ENCODE measurements at places on chromosomes 1 and 21.

- no peak for ATAC-seq
Measured at GRCh38 chr1:183778568-183779433, 26.1 kb upstream of the RGL1 start.

- ATAC-seq: no peak
Measured at GRCh38 chr1:244988521-244988920, 124.2 kb upstream of the HNRNPU start.

DNA sequence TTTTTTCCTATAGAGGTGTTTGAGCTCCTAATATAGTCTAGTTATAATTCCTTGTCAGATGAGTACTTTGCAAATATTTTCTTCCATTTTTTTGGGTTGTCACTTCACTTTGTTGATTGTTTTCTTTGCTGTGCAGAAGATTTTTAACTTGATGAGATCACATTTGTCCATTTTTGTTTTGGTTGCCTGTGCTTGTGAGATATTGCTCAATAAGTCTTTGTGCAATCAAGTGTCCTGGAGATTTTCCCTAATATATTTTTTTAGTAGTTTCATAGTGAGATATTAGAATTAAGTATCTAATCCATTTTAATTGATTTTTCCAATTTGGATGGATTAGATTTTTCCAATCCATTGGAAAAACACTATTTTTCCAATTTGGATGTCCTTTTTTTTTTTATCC is 1395.5 kb downstream of the PLA2G4A start:
- ATAC-seq: no peak

GRCh38 chr1:32754317-32755097 is 51.9 kb upstream of the SYNC start:
- ATAC-seq: peak; percentile 78

- ATAC-seq: no peak
Measured at GRCh38 chr1:226405411-226405988, 2.4 kb downstream of the PARP1 start.

DNA sequence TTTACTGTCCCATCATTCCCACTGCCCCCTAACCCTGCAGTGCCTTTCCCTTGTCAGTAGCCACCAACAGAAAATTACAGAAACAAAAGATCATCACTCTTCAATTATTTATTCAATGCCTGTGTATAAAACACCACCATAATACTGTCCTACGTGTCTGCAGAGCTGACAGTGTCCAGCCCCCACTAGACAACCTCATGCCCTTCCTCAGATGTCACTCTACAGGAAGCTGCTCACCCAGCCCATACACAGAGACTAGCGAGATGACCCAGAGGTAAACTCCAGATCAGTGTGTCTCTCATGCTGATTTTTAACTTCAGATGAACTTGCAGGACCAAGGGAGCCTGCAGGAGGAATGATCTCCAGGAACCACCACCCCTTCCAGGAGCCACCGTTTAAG is 51.3 kb upstream of the GJA5 start:
- no peak for ATAC-seq

DNA sequence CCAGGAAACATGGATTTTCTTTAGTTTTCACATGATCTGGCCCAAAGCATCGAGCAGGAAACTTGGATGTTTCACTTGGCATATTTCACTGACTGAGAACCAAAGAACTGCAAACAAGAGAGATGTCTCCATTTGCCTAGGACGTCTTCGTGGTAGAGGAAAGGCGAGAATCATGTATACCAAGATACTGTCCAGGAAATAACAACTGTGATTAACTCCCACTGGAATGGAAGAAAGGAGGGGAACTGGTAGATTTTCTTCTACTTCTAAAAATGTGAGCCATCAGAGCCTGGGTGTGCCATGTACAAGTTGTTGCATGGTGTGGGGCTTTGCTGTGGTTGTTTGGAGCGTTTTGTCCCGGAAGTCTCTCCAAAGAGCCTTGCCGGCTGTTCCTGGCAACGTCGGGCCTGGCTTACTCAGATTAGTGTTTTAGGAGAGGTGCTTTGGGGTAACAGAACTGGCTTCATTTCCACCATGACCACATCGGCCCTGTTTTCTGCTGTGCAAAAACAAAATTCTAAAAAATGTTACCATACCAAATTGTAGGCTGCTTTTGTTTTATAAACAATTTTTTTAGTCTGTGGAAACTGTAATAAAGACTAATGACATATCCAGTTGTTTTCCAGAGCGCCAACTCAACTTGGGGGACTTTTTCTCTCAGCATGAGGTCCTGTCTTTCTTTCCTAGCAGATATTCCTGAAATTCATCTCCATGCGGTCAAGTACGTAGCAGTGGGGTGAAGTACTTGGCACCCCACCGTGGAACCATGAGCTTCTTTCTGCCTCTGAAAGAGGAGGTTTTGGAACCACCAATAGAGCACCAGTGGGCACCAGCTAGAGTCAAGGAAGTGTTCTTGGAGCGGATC is 118.3 kb downstream of the TM2D1 start:
- no peak for ATAC-seq

- ATAC-seq: no peak
Measured at GRCh38 chr1:167665469-167665868, 35.4 kb downstream of the RCSD1 start.

- no peak for ATAC-seq
Measured at GRCh38 chr1:99754697-99755096, 11.7 kb downstream of the FRRS1 start.

DNA sequence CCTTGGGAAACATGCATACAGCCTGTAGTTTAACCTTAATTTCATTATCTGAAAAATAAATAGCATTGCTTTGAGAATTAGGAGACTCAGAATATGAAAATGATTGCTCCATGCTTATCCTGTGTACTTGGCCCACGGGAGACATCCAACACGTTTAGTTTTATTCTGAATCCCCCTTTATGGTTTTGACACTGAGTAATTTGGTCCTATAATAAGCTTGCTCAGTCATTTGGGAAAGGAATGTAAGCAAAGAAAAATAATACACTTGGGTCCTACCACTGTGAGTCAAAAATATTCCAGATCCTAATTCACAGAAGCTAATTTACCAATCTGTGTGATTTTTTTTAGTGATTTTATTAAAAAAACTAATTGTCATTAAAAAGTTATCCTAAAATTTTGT is 557.3 kb downstream of the USP25 start:
- no peak for ATAC-seq

GRCh38 chr1:998995-999724 is 737 bp downstream of the HES4 start:
- ATAC-seq: peak; percentile 32

- ATAC-seq: no peak
Measured at GRCh38 chr1:188128761-188129160, 1300.0 kb downstream of the PLA2G4A start.

GRCh38 chr1:19605967-19606366 is 38.1 kb upstream of the NBL1 start:
- ATAC-seq: peak; percentile 69

- ATAC-seq: no peak
Measured at GRCh38 chr1:221947731-221948130, 205.8 kb upstream of the DUSP10 start.

GRCh38 chr1:88985032-88985431 is 7.4 kb downstream of the KYAT3 start:
- peak; percentile 50 for ATAC-seq

- ATAC-seq: no peak
Measured at GRCh38 chr1:225977937-225978748, 21.0 kb downstream of the SDE2 start.

DNA sequence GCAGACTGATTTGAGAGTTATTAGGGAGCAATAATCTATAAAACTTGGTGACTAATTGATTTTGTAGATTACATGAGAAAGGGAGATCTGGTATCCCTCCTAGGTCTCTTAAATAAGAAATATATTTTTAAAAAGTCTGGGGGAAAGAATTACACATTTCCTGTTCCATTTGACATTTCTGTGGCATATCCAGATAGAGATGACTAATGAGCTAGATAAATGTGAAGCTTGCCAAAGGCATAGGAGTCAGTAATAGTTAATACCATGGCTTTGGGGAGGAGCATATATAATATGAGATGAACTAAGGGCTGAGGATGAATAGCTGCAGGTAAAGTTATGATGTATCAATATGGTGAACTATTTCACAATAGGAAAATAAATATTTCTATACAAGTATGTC is 663.7 kb downstream of the PTPRC start:
- ATAC-seq: peak; percentile 28

Data from activated T-helper 17 cell treated with anti-CD3 and anti-CD28 coated beads, Interleukin-2, amount 50 U/mL, for 72 hours (primary cell).